ENCODE measurements at places on chromosomes 1 and 21.

GRCh38 chr1:29849991-29850757 is 613.9 kb downstream of the PTPRU start:
- DNase-seq = no peak

DNA sequence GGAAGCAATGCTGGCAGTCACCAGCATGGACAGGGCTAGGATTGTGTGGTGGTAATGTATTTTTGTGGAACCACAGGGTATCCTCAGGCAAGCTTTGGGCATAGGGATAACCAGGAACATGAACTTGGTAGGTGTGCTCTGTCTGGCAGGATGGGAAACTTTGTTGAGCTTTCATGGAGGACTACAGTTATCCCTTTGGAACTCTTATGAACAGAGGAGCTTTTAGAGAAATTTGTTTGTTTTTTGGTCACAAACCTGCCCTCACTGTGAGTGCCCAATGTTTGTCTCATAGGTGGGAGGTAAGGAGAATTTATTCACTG is 54.4 kb downstream of the MACF1 start:
- DNase-seq = no peak

GRCh38 chr1:201285846-201286245 is 2.5 kb downstream of the PKP1 start:
- no peak for DNase-seq

DNA sequence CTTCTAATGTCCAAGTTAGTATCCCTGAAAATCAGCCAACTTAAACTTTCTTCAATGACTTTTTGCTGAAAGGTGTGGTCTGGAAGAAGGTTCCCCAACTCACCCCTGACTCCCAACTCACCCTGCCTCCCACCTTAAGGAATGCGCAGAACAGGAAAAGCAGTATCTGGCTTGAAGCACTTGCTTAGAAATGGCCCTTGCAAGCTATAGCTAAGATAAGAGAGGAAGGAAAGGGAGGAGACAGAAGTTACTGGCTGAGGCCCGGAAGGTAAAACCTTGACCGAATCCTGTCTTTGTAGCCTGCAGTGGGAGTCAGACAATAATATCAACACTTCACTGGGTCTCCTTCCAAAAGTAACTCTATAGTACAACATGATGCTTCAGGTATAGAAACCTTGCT is 2.9 kb downstream of the CYYR1 start:
- DNase-seq = no peak

- no peak for DNase-seq
Measured at GRCh38 chr1:51222136-51222787, 13.8 kb upstream of the RNF11 start.

DNA sequence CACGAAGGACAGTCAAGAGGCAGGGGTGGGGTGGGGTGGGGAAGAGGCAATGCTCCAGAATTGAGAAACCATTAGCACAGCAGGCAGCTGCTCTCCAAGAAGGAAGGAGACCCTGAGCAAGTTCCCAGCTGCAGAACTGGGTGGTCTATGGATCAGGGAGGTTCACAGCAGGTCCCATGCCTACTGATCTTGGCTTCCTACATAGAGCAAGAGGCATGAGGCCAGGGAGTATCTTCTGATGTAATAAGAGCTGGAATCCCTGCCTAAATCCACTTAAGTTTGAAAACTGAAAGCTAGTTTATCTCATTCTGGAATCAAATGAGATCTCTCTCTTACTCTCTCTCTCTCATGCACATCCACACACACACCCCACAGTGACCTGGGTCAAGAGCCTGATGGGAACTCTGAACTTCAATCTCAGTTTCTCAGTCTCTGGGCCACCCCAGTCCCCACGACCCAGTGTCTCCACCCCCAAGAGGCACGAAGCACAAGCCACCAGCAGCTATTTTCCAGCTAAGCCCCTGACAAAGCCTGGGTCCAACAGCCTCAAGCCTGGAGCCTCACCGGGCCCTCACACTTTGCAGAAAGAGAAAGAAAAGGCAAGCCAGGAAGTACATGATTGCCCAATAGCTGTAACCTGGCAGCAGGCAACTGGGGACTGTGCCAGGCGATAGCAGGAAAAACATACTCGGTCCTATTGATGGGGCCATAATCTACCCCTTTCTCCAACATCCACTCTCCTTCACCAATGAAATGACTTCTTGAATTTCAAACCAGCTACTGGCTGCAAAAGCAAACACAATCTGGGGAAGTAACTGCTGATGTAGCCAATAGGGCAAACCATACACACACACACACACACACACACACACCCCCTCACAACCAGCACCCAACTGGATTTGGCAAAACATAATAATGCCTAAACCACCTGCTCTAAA is 2.2 kb downstream of the NUAK2 start:
- no peak for DNase-seq

DNA sequence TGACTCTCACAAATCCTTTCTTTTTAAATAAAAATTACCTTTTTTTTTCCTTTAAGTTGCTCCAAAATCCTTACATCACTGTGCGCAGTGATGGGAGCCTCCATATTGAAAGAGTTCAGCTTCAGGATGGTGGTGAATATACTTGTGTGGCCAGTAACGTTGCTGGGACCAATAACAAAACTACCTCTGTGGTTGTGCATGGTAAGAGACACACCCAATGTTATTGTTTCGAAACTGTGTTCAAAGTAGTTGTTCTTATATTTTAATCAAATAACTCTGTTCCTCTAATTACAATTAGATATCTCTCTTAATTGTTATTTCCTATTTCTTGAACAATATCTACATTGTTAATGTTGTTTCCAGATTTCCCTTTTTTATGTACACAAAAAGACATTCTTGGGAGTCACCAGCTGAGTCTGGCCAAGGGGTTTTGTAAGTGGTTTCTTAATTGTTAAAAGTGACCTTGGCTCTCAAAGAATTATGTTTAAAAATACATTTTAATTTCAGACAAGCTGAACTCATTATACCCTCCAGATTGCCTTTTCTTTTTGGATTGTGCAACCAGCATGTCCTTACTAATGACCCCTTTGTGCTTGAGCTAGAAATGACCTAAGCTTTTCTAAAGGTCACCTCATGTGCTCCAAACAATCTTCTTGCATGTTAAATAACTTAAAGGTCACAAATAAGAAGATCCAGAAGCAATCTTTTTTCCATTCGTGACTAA is 250.1 kb downstream of the HMCN1 start:
- no peak for DNase-seq

Data from stimulated activated CD8-positive, alpha-beta memory T cell treated with anti-CD3 and anti-CD28 coated beads, Interleukin-7, amount 100 ng/mL, for 4 hours (primary cell).